ENCODE measurements at places on chromosomes 1 and 21. TPM values are rescaled to one million over a fixed set of nuclear protein-coding genes. Genes with fewer than 3 reads are reported as not detected.
A peak's percentile ranks its signal among the peaks of the same experiment; 100 is the strongest.

GRCh38 chr1:171245458-171246064 lies 2.7 kb upstream of the FMO1 start:
- peak; percentile 17 for DNase-seq

DNA sequence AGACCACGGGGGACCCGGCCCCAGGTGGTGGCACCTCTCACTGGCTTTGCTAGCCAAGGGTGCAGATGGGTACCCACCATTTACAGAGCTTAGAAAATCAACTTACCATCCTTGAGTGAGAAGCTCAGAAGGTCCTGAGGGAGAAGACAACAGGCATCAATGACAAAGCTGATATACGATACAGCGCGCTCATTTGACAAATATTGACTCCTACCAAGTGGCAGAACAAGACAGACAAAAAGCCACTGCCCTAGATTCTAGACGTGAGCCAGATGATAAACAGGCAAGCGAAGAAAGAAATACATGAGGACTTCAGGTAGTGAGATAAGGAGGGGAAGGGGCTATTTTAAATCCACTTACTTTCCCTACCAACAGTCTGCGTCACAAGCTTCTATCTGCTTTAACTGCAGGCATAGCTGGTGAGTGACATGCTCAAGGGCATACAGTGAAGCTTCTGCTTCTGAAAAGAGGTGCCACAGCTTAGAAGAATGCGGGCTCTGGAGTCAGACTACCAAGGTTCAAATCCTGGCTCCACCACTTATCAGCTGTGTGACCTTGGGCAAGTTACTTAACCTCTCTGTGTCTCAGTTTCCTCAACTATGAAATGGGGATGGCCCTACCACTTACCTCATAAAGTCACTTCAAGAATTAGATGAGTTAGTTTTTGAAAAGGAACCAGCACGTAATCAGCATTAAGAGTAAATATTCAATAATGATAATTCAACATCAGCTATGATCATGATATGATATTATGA lies 29.1 kb downstream of the TMCO4 start:
- no peak for DNase-seq

DNA sequence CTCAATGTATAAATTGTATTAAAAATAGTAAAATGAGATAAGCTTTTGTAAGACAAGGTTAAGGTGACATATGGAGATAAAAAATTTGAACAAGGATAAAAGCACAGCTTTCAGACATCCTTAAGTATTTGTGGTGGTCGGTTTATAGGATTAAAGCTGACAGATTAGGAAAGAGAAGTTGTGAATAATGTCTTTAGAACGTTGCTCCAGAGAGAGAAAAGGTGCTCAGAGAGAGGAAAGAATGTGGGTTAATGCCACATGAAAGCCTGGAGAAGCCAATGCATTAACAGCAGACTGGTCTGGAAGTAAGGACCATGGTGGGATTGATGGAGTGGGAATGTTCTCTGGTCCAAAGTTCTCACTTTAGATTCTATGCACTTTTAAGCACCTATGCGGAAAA lies 44.8 kb downstream of the ATP6V1G3 start:
- DNase-seq, result no peak

The RPTN gene
- not detected for total RNA-seq

- DNase-seq, result no peak
Measured at GRCh38 chr1:212475151-212475550, 42.4 kb downstream of the NENF start.

- no peak for DNase-seq
Measured at GRCh38 chr1:84245563-84245962, 55.9 kb upstream of the SAMD13 start.

- no peak for DNase-seq
Measured at GRCh38 chr1:37922767-37923550, 23.9 kb downstream of the INPP5B start.

- DNase-seq, result no peak
Measured at GRCh38 chr1:150388241-150388640, 24.3 kb downstream of the RPRD2 start.

GRCh38 chr1:192958871-192959270 lies 100.3 kb downstream of the UCHL5 start:
- no peak for DNase-seq
